ENCODE measurements at places on chromosomes 12 and 14. TPM values are rescaled to one million over a fixed set of nuclear protein-coding genes. Genes with fewer than 3 reads are reported as not detected.

Gene C12orf60
- 10.1 TPM for total RNA-seq

Gene VWF
- 73.5 TPM for total RNA-seq

Gene SCN8A
- total RNA-seq, result 33.6 TPM

Gene CFL2
- total RNA-seq, result 141 TPM

Gene CLEC1A
- 3.7 TPM for total RNA-seq

Gene PRH2
- not detected for total RNA-seq

Gene APOF
- total RNA-seq, result not detected

Gene INHBC
- not detected for total RNA-seq

Gene CLEC6A
- 0.27 TPM for total RNA-seq

Gene IAPP
- total RNA-seq, result not detected

Gene C12orf56
- 4.0 TPM for total RNA-seq

Gene CCDC63
- not detected for total RNA-seq

Gene CD27
- not detected for total RNA-seq

Gene TC2N
- total RNA-seq, result 12.0 TPM

Gene IFI27L1
- 11.9 TPM for total RNA-seq

Data from camera-type eye (tissue), 1 donor.